ENCODE measurements at places on chromosomes 5 and 9.

- peak; percentile 78 for DNase-seq
Measured at GRCh38 chr5:35089334-35090314, 41.9 kb upstream of the AGXT2 start.

- no peak for DNase-seq
Measured at GRCh38 chr5:44993286-44993685, 184.5 kb downstream of the MRPS30 start.

- DNase-seq: no peak
Measured at GRCh38 chr5:5777013-5777412, 354.5 kb downstream of the ICE1 start.

DNA sequence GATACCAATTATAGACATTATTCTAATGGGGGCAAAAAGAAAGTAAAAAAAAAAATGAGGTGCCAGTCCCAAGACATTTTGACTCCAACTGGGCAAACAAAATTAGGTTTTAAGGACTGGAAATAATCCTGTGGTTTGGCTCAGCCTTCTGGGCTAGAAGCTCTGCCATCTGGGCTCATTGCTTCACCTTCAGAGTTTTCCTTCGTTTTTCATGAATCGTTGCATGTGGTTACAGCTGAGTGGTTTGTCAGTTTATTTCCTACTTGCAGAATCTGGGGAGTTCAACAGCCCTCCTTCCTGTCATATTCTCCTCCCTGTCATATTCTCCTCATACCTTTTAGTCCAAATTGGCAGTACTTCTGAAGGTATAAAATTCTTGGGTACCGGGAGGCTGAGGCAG lies 12.0 kb downstream of the UGT3A2 start:
- DNase-seq: no peak

DNA sequence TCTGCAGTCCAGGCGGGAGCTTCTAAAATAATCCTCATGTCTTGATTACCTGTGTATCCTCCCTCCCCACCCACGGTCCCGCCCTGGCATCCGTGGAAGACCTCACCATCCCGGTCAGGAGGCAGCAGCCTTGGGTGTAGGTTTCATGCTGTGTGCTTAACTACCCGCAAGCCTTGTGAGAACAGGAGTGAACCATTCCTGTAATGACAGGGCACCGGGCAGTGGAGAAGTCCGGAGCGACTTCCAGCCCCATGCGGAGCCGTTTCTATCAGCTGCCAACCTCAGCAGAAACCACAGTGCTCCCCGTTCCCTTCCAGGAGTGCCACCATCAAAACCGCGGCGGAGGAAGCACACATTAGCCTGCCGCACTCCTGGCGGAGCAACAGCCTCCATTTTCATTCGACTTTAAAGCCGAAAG lies 123.5 kb upstream of the LMX1B start:
- DNase-seq: no peak

GRCh38 chr9:34382879-34383278 lies 6.2 kb upstream of the MYORG start:
- no peak for DNase-seq

DNA sequence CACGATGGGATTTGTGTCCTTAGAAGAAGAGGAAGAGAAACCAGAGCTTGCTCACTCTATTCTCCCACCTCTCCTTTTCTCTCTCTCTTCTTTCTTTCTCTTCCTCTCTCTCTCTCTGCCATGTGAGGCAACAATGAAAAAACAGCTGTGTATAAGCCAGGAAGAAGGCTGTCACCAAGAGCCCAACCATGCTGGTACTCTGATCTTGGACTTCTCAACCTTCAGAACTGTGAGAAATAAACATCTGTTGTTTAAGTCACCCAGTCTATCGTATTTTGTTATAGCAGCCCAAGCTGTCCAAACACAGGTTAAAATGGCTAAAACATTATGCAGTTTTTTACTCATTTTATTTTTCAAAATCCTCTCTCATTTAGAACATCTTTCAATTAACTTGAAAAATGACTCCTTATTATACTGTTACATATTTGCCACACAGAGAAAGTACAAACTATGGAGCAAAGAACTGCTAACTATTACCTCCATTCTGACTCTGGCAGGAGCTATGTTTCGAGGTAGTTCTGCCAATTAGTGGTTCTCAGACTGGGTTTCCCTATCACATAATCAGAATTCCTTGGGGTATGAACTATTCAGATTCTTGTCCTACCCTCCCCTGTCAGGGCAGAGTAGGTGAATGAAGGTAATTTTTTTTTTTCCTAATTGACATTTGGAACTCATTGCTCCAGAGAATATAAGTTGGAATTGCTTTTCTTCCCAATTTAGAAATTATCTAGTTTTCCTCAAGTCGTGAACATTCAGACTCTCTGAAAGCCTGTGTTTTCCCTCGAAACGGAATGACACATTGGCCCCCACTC lies 434.6 kb downstream of the ENC1 start:
- DNase-seq: peak; percentile 82

GRCh38 chr9:89277454-89277853 lies 33.5 kb upstream of the CKS2 start:
- no peak for DNase-seq

- no peak for DNase-seq
Measured at GRCh38 chr5:135353952-135354721, 44.9 kb downstream of the MACROH2A1 start.

DNA sequence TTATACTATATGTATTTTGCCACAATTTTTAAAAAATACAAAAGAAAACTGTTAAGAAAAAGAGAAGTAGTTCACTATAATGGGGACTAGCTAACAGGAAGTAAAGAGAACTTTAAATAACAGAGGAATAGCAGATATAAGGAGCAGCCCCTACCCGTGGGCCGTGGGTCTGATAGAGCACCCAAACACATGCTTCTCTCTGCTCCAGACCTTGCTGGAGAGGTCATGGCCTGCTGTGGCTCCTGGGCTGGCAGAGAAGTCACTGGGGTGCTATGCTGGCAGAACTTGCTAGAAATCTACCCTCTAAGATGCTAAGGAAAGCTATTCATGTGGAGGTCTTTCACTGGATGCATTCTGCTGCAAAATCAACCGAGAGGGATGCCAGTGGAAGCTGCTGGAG lies 10.0 kb upstream of the TNFAIP8 start:
- DNase-seq: no peak

DNA sequence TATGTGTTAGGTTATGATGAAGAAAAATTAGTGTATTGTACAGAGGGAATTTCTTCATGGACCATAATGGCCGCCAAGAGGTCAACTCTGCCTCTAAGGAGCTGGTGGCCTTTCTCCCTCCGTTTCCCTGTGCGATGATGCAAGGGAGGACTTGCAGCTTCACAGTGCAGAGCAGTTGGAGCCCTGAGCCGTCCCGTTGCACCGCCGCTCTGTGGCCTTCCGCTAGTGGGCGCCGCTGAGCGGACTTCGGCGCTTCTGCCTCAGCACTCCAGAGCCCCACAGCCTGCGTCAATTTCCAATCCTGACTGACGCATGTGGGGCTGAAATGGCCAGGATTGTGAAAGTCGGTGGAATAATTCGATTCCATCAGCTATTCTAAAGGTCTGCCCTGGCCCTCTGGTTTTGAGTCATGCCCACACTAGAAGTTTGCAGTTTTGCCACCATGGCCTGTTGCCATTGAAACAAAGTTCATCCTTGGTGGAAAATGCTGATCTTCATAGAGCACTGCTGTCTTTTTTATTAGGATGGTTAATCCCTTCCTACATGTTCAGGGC lies 22.7 kb upstream of the LECT2 start:
- no peak for DNase-seq

- DNase-seq: no peak
Measured at GRCh38 chr5:155485386-155485785, 471.8 kb downstream of the KIF4B start.

- no peak for DNase-seq
Measured at GRCh38 chr5:104326966-104327365, 764.4 kb upstream of the NUDT12 start.

DNA sequence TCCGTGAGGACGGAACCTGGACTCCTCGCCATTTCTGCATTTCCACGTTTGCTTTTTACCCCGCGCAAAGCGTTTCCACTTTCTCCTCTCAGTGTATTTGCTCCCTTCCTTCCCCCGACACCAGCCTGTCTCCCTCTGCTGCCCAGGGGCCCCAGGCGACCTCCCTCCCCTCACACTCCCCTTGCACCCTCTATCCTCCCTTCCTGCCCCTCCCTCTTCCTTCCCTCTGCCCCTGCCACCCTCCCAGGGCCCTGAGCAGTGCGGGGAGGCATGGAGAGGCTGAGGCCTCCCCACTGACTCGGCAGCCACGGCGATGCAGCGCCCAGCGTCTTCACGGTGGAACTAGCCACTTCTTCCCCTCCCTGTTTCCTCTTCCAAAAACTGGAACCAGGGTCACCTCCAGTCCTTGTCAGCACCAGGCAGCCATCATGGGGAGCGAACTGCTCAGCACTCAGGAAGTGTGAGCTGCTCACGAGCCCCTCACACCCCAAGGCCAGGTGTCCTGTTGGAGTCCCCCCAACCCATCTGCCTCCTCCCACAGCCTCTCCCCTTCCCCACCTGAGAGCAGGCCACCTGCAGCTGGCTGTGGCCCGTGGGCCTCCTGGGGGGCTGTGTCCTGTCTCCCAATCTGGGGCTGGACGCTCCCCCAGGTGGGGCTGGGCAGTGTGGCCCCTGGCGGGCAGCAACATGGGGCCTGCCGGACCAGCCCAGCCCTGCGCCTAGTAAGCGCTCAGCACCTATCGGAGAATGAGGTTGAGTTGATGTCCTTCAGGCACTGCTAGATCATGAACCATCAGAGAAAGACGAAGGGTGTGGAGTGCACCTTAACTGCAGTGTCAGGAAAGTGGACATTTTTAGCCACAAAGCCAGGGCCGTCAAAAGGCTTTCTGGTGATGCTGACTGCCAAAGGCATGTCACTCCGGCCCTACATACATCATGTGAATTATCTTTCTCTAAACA lies 17.5 kb downstream of the UBE2QL1 start:
- no peak for DNase-seq

GRCh38 chr9:117696154-117696553 lies 8.0 kb upstream of the TLR4 start:
- DNase-seq: no peak

DNA sequence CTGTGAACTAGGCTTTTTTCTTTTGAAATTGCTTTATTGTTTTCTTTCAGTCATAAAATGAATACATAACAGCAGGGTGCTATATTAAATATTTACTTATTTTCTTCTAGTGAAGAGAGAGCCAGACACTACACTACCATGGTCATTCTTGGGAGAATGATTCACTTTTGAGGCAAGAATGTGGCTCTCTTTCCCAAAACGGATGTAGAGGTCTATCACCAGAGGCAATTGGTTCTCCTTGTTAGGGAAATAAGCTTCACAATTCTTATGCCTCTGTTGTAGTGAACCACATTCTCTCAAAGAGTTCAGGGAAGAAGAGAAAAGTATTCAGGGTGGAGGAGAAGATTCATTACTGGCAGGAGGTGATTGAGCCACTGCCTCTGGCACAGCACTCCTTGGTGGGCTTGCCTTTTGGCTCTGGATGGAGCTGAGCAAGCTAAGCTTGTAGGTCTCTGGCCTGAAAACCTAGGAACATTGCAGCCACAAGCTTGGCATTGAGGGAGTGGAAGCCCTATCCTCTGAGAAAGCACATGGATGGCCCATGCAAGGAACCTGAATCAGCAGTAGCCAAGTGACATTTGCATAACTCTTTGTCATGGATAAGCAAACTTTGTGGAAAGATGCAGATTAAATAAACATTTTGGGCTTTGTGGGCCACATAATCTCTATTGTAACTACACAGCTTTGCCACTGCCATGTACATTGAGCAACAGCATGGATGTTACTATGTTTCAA lies 179.0 kb upstream of the TNC start:
- DNase-seq: no peak

GRCh38 chr9:3969590-3970260 lies 330.1 kb downstream of the GLIS3 start:
- no peak for DNase-seq

GRCh38 chr5:62653001-62653863 lies 74.6 kb downstream of the LRRC70 start:
- no peak for DNase-seq

GRCh38 chr5:170886210-170886894 lies 24.5 kb downstream of the RANBP17 start:
- no peak for DNase-seq

DNA sequence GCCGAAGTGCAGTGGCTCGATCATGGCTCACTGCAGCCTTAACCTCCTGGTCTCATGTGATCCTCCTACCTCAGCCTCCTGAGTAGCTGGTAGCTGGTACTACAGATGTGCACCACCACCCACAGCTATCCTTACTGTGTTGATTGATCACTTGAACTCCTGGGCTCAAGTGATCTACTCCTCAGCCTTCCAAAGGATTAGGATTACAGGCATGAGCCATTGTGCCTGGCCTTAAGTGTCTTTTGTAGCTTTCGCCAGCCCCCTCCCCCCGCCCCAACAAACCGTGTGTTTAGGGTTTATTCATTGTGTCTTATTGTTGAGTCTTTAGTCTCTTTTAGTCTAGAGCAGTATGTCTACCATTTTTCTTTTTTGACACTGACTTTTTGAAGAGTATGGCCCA lies 33.1 kb downstream of the SPIN1 start:
- DNase-seq: no peak

DNA sequence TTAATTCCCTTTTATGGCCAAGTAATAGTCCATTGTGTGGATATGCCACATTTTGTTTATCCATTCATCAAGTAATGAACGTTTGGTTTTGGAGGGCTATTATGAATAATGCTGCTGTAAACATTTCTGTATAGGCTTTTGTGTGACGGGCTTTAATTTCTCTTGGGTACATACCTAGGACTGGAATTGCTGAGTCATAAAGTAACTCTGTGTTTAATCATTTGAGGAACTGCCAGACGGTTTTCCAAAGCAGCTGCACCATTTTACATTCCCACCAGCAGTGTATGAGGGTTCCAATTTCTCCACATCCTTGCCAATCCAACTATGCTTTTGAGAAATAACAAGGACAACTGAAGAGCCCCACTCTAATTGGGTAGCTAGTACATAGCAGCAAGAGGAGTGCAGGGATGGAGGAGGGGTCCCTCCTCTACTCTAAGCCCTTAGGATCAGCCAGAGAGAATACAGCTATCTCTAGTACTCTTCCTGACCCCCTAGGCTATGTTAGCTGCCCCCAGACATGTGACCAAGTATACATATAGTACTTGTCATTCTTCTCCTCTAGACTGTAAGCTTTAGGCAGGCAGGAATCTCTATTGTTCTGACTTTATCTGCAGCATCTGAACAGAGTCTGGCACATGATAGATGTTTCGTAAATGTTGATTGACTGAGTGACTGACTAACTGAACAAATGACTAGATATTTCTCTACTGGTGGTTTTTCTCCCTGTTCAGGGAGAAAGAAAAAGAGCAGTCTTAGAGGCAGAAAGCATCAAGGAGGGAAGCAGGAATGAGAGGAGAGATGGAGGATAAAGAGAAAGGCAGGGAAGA lies 22.1 kb upstream of the MATR3 start:
- DNase-seq: no peak

GRCh38 chr5:167947306-167947705 lies 344.1 kb upstream of the WWC1 start:
- DNase-seq: no peak

- DNase-seq: no peak
Measured at GRCh38 chr5:14284392-14285148, 141.4 kb downstream of the TRIO start.

- no peak for DNase-seq
Measured at GRCh38 chr9:110807956-110808598, 139.5 kb downstream of the MUSK start.

All from NCI-H446 (cell line).